ENCODE measurements at places on chromosomes 2 and 18.

- no peak for DNase-seq
Measured at GRCh38 chr2:1925928-1926327, 181.6 kb upstream of the PXDN start.

DNA sequence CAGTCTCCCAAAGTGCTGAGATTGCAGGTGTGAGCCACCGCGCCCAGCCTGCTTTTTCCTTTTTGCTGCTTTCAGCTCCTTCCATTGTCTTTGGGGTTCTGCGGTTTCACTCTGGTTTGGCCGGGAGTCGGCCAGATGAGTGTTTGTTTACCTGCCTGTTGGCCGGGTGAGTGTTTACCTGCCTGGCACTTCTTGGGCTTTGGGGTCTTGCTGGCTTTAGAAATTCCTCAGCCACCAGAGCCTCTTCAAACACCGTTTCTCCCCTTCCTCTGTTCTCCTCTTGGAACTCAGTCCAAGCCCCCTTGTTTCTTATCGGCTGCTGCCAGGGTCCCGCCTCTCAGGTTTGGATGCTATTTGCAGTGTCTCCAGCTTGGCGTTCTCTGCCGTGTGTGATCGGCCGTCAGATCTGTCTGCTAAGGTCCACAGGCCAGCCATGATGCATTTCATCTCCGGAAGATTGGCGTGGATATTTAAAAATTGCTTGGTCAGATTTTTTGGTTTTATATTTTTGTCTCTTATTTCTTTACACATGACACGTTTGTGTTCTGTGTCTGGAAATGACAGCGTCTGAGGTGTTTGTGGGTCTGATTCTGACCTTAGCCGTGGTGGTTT, 14.2 kb upstream of the GAL3ST2 start:
- DNase-seq = no peak

GRCh38 chr18:12497296-12497695, 89.6 kb downstream of the PRELID3A start:
- no peak for DNase-seq

DNA sequence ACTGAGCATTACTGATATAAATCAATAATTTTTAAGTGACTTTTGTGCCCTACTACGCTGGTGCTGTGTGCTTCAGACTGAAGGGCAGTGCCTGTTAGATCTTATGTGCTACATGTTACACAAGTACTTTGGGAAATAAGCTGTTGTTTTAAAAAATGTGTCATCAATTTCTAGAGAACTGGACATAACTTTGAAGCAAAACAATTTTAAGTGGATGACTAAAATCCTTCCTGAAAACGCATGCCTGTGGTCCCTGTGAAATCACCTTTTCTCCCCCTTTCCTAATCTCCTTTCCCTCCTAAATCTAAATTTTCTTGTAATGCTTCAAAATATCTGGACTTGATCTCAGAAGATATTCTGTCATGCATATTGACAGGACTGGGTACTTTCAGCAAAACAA, 7.1 kb upstream of the IL1RL1 start:
- DNase-seq = no peak

GRCh38 chr18:58087928-58088690, 44.1 kb downstream of the NEDD4L start:
- DNase-seq = no peak

DNA sequence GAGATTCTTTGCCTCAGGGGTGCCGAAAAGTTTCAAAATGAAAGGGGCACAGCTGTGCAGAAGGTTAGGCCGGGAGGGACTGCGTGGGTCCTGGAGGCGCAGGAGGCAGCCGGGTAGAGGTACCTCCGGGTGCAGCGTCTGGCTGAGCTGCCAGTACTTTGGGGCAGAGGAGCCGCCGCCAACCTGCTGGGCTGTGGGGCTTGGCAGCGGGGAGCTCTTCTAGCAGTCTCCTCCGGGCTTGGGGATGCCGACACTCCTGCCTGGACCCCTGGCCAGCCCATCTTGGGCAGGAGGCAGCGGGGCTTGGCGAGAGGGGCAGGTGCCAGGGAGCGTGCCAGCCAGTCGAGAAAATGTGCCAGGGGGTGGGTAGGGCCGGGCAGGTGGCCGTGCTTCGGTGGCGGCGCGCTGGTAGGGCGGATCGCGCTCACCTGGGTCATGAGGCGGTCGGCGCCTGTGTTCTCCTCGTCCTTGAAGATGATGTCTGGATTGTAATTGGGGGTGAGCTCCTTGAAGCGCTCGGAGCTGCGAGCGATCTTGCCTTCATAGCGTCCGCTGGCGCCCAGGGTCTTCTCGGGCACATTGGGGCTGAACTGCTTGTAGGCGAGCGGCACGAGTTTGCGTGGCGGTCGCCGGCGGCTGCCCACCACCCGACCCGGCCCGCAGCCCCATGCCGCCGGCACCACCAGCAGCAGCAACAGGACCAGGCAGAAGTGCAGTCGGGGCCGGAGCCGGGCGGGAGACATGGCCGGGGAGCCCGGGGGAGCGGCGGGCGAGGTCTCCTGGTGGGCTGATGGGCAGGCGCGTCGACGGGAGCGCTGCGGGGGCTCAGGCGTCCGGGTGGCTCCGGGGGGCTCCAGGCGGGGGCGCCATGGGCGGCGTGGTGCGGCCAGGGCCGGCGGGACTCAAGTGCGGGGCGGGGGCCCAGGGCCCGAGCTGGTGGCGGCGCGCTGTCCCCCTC, 717 bp downstream of the IHH start:
- no peak for DNase-seq

DNA sequence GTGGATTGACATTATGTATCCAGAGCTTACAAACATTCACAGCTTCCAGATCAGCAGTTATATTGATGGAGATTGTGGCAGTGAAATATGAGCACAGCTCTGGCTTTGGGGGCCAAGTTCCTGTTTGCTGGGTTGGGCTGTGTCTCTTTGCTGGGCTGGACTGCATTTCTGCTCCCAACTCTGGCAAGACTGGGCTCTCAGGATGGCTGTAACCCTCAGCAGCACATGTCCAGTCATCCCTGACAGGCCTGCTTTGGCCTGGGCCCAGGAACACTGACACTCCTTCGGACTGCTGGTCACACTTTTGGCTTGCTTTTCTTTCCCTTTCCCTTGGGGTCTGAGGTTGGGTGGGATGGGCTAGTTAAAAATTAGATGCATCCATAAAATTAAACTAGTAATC, 17.9 kb upstream of the VPS4B start:
- DNase-seq = no peak

- DNase-seq = no peak
Measured at GRCh38 chr2:54466870-54467269, 10.7 kb downstream of the SPTBN1 start.

DNA sequence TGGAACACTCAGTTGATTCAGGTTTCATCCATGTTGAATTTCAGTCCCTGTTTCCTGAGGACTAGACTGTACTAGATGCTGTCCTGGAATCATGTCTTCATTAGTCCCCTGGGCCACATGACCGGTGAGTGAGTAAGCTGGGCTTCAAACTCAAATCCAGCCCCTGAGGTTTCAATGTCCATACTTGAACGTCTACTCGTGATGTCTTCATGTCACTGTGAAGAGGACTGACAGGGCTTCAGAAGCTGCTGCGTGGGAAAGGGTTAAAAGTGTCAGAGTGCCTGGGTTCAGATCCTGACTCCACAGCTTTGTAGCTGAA, 101.2 kb downstream of the CDK15 start:
- no peak for DNase-seq

GRCh38 chr2:26086155-26086637, 52.3 kb downstream of the RAB10 start:
- no peak for DNase-seq

DNA sequence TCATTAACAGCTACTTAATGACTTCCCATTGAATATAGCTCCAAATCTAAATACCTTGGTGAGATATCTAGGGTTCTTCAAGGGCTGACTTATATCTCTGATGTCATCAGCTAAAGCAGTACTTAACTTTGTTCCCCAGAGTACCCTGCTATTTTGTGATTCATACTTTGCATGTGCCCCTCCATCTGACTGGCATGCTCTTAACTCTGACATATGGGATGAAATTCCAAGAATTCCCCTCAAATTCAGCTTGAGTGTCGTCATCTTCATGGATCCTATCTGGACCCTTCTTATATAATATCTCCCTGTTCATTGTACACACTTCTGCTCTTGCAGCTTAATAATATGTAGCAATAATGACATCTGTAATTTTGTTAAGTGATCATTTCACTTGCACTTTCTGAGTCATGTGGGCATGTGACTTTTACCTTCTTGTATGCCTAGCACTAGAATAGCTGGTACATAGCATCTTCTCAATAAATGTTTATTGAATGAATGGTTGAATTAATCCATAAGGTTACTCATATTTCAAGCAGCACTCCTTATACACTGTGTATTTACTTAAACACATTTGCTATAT, 172.9 kb downstream of the WDR7 start:
- no peak for DNase-seq
